ENCODE measurements at places on chromosomes 7 and 10.

GRCh38 chr7:21020667-21021066, 234.0 kb upstream of the SP8 start:
- no peak for DNase-seq

DNA sequence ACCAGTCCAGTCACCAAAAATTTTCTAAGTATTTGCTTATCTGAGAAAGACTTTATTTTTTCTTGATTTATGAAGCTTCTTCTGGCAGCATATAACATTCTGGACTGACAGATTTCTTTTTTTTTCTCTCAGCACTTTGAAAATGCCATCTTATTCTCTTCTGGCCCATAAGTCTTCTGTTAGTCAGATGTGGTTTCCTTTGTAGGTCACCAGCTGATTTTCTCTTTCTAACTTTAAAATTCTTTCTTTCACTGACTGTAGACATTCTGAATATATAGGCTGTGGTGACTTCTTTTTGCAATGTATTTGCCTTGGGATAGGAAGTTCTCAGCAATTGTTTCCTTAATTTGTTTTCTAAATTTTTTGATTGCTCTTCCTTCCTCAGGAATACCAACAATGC, 172.5 kb downstream of the CCDC7 start:
- DNase-seq = no peak

DNA sequence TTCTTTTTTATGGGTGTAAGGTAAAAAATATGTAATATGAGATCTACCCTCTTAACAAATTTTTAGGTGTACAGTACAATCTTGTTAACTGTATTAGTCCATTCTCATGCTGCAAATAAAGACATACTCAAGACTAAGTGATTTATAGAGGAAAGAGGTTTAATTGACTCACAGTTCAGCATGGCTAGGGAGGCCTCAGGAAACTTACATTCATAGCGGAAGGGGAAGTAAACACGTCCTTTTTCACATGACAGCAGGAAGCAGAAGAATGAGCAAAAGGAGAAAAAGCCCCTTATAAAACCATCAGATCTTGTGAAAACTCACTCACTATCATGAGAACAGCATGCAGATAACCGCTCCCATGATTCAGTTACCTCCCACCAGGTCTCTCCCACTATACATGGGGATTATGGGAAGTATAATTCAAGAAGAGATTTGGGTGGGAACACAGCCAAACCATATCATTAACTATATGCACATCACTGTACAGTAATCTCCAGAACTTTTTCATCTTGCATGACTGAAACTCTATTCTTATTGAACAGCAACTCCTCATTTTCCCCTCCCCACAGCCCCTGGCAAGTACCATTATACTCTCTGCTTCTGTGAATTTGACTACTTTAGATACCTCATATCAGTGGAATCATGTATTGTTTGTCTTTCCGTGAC, 127.4 kb downstream of the WNT2 start:
- no peak for DNase-seq

GRCh38 chr7:28237363-28237762, 56.8 kb upstream of the JAZF1 start:
- no peak for DNase-seq

DNA sequence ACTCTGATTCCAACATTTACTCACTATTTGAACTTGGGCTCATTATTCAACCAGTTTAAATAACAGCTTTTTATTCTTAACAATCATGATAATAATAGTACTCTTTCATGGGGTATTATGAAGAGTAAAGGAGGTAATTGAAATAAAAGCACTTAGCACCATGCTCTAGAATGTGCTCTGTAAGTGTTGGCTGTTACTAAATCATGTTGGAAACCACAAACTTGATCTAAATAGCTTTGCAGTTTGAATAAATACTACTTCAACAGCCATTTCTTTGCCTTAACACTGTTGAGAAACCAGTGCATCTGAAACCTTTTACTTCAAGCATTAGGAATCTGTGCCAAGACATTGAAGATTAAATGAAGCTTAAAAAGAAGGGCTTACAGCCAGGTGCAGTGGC, 7.9 kb upstream of the UPF2 start:
- DNase-seq = no peak

DNA sequence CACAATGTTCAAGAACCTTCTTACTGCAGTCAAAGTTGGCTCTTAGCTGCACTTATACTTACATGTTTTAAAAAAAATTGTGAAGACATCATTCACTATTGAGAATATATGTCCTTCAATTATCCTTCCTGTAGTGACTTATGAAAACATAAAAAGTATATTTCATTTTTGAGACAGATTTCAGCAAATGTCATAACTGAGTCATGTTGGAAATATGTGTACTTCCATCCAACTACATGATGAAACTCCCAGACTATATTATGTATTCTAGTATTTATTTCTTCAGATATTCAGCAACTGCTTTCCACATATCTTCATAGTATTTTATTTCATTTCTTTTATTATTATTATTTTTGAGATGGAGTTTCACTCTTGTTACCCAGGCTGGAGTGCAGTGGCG, 160.2 kb downstream of the ARHGAP12 start:
- DNase-seq = no peak

DNA sequence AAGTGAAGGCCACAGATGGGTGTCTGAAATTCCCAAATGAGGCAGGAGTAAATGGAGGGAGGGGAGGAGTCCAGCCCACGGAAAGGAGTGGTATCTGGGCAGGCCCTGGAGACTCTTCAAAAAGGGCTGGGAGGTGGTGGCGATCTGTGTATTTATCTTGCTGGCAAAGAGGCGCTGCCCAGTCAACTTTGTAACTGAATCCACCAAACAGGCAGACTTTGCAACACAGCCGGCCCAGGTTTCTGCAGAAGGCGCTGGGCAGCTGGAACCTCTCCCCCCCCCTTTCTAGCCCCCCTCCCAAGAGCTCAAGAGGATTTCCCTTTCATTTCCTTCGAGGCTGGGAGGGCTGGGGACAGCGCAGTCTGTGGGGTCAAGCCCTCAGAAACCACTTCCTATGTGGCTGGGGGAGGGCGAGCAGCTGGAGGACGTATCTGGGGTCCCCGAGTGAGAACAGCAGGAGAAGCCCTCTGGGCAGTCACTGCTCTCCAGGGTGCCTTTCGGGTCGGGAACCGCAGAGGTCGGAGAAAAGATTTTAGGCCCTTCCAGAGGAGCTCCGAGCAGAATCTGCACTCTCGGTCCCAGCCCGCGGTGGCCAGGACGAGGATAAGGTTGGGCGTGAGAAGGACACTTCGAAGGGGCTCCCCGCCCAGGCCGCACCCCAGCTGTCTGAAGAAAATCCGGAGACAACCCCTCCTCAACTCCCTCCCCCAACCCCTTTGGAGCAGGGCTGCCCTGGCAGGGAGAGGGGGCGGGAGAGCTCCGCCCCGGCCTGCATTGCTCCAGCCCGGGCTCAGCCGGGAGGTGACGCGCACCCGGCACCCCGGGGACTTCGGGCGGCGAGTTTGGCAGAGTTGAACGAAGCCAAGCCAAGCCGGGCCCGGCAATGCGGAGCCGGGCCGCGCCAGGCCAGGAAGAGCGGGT, 965 bp downstream of the ZCCHC24 start:
- DNase-seq = peak; percentile 31

- no peak for DNase-seq
Measured at GRCh38 chr7:128190051-128190647, 50.9 kb upstream of the LEP start.

DNA sequence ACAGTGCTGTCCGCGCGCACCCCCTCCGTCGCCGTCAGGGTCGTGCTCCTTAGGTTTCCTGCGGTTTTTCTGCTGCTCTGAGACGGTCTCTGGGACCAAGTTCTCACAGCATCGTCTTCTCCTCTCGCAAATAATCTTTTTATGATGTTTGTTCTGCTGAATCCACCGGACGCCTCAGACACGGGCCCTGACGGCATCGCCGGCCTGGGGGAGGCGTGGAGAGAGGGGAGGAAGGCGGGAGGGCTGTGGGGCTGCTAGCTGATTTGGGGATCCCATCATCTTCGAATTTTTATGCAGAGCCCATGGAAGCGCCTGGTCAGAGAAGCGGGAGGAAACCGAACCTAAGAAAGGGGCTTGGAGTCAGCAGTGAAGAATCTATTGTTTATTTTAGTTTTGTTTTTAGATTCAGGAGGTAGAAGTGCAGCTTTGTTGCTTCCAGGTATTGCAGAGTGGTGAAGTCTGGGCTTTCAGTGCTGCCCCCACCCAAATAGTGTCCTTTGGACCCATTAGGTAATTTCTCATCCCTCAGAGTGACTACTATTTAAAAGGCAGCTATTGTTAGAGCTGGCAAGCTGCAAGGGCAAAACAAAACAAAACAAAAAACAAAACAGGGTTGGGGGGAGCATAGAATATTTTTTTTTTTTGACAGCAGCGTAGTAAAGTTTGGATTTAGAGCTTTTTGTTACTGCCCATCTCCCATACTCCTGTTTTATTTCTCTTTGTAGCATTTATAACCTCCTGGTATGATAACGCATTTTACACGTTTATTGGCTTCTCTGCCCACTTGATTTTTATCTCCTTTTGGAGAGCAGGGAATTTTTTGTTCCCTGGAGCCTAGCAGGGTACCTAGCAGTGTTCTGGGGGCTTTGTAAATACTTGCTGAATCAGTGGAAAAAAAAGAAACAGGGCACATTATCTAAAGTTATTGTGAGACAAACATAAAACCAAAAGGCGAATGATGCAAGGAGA, 92.6 kb downstream of the SPAG6 start:
- no peak for DNase-seq

- DNase-seq = no peak
Measured at GRCh38 chr10:48508791-48509772, 95.8 kb downstream of the ARHGAP22 start.

DNA sequence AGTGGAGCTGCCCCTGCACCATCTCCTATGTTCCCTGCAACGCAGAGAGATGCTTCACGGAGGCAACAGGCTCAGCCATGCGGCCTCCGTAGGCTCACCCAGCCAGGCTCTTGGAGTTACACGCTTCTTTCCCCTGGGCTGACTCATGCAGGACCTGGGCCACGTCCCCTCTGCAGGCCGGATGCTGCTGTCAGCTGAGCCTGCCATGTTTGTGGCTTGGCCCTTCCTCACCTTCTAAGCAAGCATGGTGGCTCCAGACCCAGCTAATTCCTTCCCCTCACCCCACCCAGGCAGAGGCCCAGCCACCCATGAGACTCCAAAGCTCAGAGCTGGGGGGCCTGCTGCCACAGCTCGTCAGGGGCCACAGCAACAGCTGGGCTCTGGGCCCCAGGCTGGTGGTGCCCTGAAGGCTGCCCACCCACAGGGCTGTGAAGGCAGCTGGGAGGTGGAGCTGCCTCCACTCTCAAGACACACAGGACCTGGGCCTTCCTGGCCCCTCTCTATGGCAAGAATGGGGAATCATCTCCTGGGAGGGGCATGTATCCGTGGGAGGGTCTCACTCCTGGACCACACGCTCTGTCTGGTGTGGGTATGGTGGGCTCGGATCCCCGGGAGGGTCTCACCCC, 219.6 kb downstream of the ELFN1 start:
- no peak for DNase-seq

DNA sequence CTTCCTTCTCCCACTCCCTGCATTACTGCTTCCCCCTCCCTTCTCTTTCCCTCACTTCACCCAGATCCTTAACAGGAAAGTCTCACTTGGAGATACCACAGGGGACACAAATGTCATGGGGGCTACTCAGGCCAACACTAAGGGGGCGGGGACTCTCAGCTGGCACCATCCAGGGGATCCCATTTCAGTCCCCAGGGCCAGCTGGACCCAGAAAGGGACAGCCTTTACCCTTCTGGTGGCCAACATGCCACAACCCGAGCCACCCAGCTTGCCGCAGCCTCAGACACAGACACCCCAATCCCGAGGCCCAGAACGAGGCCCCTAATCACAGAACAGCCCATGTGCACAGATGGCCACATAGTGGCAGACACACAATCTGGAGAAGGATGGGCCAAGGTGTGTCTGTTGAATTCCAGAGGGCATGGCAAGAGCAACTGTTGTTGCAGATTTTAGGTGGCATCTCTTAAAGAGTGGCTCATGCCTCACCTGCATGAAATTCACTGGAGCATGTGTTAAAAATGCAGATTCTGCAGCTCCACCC, 5.6 kb downstream of the CAMK2G start:
- DNase-seq = no peak

DNA sequence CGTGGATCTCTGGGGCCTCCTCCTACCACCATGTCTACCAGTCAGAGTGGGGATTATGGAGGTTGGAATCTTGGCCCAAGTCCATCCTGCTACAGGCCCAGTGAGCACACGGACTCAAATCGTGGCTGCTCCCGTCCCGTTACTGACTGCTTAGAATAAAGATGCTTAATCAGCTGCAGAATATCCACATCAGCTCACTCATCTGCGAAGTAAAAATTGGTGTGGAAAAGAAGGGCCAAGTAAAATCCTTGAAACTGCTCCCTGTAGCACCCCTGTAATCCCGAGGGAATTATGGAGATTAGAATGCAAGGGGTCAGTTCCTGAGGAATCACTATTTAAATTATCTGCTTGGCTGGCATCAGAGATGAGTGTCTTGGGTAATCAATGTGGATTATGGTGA, 13.0 kb upstream of the HTR5A start:
- DNase-seq = no peak

Data from NCI-H510A (cell line).